ENCODE measurements at places on chromosomes 7 and 10.

DNA sequence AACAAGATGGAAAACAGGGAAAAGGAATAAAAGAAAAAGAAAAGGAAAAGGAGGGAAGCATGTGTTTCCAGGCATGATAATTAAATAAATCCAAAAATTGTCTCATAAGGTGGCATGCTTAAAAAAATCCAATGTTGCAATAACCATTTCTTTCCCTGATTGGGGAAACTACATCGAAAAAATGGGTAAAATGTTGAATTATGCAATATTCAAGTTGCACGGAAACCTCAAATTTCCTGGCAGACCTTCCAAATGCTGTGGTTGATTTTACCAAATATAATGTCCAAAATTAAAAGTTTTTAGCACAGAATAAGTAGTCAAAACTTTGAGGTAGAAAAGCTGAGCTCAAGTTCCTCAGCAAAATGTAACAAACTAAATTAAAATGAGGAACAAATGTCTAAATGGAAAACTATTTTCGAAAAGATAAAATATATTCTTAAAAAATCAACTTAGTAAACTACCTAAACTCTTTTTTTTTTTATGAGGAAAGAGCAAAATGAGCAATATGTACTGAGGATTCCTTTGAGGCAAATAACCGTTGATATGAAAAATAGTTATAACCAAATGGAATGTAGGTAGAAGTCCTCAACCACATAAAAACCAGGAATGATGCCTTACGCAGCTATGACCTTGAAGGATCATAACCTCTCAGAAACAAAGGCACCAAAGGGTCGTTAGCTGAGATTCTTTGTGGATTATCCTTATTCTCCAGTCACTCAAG is 52.6 kb downstream of the MACC1 start:
- DNase-seq, result no peak

DNA sequence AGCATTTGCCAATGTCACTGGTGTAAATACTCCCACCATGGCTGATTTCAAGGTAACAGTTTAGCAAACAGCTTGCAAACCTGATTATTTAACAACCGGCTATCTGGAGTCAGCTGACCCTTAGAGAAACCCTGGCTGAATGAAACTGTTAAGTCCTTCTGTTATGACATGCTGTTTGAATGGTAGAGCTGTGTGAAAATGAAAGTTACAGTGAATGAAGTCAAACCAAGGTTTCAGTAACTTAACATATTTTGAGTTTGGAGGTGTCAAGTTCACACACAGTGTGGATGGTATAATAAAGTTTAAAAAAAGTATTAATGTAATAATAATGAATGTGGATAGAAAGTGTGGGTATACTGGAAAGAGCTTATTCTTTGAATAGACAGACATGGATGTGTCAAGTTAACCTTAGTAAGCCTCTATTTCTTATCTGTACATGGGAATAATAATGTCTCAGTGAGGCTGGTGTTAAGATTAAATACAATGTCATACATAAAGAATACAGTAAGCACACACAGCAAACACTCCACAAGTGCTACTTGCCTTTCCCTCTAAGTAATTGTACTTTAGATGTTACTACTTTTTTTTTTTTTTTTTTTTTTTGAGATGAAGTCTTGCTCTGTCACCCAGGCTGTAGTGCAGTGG is 150.4 kb downstream of the TAX1BP1 start:
- no peak for DNase-seq

- no peak for DNase-seq
Observed at GRCh38 chr10:21972584-21972983, 30.9 kb downstream of the DNAJC1 start.

DNA sequence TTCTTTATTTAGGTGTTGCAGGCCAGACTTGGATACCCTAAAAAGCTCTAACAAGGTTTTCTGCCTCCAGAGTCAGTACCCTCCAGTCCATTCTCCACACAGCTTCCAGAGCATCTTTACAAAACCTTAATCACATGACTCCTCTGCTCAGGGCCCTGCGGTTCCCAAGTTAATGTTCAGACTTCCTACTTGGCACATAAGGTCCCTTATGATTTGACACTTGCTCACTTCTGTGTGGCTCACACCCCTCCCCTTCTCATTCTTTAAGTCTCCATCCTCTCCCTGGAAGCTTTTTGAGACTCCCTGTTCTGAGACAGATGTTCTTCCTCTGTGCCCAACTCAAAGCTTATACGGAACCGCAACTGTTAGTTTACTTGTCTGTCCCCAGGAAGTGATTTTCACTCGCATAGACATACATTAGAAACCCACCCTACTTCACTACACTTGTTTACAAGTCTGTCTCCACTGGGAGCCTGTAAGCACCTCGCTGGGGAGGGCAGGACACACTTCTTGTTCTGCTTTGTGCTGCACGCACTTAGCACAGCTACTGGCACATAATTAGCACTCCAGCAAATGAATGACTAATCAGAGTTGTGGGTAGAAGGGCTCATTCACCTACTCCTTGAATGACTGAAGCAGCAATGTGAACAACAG is 154.3 kb upstream of the LAMB4 start:
- no peak for DNase-seq

DNA sequence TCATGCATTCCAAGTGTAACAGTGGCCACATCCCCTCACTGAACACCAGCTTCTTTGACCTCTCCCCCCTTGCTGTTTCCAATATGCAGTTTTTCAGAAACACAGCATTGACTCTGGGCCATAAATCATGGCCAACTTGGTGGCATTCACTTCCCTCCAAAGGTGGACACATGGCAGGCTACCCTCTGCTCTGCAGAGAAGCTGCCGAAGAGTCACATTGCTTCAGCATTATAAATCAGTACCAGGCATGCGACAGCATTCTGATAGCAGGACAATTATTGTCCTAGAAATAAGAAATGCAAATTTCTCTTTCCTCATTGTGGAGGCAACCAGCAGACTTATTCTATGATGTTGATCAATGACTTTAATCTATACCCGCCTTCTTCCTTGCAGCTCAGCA is 475.4 kb upstream of the GHITM start:
- DNase-seq, result no peak

GRCh38 chr10:125127110-125127509 is 33.3 kb downstream of the CTBP2 start:
- DNase-seq, result no peak

GRCh38 chr7:140190588-140190987 is 13.8 kb upstream of the KDM7A start:
- DNase-seq, result no peak

All from SK-N-DZ (cell line).